ENCODE measurements at places on chromosomes 12 and 14.

- no peak for DNase-seq
These were observed 24.4 kb downstream of the SLC8B1 start for GRCh38 chr12:113310489-113310888.

- no peak for DNase-seq
These were observed 57.2 kb upstream of the DLK1 start for GRCh38 chr14:100669468-100669867.

DNA sequence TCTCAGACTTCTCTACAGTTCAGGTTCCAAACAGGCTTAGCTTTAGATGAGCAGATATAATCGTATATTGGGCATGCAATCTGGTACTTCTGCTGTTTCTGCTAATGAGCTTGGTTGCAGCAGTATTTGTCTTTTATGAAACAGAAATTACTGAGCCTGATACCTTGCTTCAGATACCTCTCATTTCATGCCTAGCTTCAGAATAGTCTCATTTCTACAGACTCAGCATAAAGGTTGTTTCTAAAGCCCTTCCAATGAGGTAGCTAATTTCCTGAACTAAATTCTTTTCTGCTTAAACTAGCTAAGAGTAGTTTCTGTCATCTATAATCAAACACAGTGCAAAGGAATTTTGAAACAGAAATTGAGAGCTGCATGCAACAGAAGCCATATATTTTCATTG lies 275.0 kb upstream of the KITLG start:
- DNase-seq, result no peak

DNA sequence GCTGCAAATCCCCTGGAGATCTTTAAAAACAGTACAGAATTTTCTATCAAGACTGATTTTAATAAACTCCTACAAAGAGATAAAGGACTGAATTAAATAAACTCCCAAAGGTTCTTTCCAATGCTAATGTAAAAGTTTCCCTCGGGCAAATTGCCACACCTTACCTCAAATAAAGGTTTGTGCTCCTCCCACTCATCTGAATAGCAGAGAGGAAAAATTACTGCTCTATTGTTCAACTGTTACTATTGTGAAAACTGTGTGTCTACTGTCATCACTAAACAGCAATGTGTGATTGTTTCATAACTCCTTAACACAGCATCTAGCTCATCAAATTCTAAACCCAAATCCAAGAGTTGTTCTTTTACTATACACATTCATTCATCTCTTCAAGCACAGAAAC lies 3.2 kb downstream of the SPTLC2 start:
- no peak for DNase-seq

GRCh38 chr12:22416801-22417200 lies 82.3 kb upstream of the ST8SIA1 start:
- DNase-seq, result no peak

DNA sequence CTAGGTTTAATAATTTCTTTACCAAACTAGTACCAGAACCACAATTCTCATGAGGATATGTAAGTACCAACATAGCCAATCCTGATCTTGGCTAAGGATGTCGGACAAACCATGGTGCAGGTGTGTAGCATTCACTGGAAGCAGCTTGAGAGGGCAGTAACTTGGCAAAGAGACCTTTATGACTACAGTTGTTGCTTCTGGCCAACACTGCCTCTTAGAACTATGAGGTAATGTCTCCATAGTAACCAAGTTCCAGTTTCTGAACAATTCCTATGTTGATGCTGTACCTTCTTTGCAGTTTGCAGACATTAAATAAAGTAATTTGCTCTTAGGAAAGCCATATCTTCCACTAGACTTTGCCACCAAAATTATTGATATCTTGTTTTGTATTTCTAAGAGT lies at the start of gene LMNTD1:
Gene LMNTD1 (minus strand): TSS at position 186 of the 400 bp plus-strand sequence. CDS start 324 bp downstream, outside the sequence.
- no peak for DNase-seq

DNA sequence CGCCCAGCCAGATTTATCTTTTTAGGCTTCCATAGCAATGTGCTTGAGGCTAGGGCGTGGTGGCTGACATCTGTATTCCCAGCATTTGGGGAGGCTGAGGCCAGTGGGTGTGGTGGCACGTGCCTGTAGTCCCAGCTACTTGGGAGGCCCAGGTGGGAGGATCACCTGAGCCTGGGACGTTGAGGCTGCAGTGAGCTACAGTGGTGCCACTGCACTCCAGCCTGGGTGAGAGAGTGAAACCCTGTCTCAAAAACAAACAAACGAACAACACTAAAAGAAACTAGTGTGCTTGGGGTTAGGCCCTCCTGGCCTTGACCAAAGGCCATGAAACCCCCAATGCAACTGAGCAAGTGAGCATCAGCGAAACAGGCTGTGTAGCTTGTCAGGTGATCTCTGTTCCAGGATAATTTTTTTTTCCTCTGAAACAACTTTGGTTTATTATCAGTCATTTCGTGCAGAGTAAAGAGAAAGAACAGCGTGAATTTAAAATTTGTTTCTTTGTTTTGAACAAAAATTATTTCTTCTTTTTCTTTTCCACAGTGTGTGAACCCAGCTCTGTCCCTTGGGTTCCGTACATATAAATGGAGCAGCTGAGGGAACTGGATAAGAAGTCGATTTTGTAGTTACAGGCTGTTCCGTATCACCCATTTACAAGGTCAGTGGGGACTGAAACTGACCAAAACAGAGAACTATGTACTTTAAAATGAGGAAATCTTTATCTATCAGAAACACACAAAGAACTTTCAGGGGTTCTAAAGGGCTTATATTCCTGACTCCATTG lies 8.8 kb upstream of the TUBA1C start:
- no peak for DNase-seq

DNA sequence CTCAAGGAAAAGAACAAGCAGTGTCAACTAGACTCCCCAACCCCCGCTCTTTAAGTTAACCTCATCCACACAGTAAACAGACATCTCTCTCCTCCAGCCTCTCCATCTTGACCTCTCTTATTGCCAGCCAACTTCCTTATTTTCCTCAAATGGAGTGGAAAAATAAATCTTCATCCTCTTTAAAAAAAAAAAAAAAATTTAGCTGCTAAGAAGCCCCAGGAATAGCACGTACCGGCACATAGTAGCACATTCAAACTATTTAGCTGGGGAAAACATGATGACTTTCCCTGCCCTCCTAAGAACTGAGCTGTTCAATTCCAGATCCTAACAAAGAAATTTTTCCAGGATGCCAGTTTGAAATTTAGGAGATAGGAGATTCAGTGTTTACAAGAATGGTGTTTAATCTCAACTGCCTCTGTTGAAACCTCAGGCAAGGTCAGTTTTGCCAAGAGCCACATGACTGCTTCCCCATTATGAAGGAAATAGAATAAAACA lies 90.8 kb downstream of the EPS8 start:
- DNase-seq, result no peak

DNA sequence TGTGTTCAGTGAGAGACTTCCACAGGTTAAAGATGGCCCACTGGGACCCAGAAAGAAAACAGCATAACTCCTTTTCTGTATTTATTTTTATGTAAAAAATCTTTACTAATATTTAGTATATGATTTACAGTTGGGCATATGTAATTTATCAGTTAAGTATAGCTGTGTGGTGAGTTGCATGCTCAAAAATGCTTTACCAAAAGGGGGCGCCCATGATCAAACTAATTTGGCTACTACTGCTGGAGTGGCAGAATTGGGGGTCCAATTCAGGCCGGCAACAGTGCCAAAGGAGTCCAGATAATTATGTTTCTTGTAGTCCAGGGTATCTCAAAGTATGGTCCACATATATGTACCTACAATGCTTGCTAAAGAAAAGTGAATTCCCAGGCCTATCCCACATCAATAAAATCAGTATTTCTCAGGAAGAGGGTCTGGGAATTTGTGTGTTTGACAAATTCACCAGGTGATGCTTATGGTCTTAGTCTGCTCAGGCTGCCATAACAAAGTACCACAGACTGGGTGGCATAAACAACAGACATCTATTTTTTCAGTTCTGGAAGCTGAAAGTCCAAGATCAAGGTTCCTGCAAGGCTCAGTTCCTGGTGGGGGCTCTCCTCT lies 152.0 kb downstream of the KTN1 start:
- DNase-seq, result peak; percentile 47

DNA sequence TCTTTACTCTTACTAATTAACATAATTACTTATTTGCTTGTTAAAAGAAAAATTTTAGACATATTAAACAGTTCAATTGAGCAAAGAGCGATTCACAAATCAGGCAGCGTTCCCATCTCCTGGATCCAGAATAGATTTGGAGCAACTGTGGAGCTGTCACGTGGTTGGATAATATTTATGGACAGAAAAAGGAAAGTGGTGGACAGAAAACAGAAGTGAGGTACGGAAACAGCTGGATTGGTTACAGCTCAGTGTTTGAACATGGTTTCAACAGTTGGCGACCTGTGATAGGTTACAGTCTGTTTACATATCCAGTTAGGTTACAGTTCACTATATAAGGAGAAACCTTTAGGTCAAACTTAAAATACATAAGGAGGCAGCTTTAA lies 19.7 kb upstream of the FAM234B start:
- no peak for DNase-seq

DNA sequence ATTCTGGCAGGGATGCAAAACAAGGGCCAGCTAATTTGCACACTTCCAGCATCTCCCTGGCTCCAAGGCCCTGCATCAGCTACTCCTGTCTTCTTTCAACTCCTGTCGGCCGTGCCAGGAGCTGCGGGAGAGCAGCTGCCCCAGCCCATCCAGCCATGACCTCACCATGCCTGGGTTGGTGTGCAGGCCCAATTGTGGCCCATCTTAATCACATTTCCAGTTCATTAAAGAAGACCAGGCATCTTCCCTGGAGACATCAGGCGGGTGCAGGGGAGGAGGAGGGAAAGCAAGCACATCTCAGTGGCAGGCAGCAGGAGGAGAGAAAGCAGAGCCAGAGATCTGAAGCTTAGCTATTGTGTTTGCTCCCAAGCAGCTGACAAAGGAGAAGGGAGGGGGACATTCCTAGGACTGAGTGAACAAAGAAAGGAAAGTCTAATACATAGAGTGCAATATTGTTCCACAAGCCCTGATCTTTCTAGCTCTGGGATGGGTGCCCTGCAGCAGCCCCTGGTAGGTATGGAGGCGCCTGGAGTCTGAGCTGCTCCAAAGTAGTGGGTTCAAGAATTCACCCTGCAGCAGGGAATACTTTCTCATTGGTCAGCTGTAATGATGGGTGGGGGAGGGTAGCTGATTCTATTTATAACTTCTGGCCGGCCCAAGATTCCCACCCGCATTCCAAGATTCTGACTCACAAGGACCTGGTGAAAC lies 40.1 kb downstream of the VWF start:
- DNase-seq, result no peak

GRCh38 chr12:321606-322326 lies 59.1 kb upstream of the SLC6A13 start:
- DNase-seq, result no peak

- DNase-seq, result no peak
These were observed 389.8 kb downstream of the ETNK1 start for GRCh38 chr12:23014749-23015148.

- DNase-seq, result no peak
These were observed 92.5 kb downstream of the ADCK1 start for GRCh38 chr14:77892381-77892871.

DNA sequence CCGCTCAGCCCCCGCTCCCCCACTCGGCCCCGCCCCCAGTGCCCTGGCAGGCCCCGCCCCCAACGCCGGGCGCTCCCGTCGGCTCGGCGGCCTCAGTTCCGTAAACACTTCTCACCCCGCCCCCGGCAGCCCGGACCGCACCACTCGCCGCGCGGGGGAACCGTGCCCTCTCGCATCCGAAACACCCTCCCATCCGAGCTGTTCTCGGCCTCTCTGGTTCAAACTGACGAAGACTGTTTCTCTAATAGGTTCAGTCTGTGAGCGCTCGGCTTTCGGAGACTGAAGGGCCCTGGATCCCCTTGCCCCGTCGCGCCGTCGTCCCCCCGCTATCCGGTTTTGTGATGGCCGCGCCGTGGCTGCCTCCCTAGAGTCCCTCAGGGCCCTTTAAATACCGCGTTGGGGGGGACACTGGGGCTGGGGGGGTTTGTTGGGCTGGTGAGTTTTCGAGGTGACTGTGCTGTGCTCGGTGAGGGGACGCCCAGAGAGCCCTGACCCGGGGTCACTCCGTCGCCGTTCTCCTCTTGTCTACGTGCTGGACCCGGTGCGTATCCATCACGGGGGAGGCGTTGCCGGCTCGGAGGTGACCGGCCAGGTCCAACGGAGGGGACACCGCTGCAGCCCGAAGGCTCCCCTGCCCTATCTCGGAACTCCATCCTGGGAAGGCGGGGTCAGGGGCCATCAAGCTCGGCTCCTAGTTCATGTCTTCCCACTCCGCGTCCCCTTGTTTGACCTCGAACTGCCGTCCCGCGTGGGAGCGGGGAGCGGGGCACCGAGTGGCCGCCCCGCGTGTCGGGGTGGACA lies at the start of gene TCP11L2:
Gene TCP11L2 (plus strand): TSS at position 333 of the 801 bp plus-strand sequence. CDS start 8,343 bp downstream, outside the sequence.
- peak; percentile 93 for DNase-seq

DNA sequence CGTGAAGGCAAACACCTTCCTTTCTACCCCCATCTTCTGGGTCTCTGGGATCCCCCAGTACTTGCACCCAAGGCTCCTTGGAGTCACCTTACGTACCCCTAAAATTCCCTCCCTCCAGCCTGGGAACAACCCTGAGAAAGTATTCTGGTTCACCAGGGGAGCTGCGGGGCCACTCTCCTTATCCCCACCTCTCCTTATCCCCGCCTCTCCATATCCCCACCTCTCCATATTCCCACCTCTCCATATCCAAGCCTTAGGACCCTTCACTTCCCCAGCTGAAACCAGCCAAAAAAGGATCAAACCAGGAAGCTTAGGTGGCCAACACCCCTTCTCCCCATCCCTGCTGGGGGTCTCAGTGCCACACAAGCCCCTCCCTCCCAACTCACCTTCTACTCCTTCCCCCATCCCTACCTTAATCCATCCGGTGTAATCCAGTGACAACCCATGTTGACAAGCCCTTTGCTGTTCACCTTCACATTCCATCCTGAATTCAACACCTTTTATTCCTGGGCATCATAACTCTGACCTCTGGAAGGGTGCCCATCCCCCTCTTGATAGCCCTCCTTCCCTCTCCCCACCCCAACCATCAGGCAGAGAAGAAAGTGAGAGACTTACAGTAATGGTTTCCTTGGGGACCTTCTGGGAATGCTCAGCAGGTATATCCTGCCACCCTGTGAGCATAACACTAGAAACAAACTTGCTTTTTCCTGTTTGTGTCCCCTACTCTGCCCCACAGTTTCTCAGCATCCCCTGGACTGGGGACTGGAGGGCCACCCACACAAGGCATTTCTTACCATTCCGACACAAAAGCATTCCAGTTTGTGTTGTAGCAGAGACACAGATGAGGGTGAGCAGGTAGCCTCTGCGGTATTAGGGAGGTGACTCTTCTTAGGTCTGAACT lies 1.6 kb upstream of the MSI1 start:
- no peak for DNase-seq

Data from activated CD4-positive, alpha-beta T cell treated with anti-CD3 and anti-CD28 coated beads, Interleukin-2, amount 50 U/mL, for 1 hour (primary cell).